ENCODE measurements at places on chromosomes 7 and 10.

DNA sequence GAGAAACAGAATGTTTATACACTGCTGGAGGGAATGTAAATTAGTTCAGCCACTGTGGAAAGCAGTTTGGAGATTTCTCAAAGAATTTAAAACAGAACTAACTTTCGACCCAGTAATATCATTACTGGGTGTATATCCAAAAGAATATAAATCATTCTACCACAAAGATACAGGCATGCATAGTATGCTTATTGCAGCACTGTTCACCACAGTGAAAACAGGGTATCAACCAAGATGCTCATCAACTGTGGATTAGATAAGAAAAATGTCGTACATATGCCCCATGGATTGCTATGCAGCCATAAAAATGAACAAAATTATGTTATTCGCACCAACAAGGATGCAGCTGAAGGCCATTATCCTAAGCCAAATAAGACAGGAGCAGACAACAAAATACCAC lies 343.1 kb upstream of the KCND2 start:
- no peak for DNase-seq

DNA sequence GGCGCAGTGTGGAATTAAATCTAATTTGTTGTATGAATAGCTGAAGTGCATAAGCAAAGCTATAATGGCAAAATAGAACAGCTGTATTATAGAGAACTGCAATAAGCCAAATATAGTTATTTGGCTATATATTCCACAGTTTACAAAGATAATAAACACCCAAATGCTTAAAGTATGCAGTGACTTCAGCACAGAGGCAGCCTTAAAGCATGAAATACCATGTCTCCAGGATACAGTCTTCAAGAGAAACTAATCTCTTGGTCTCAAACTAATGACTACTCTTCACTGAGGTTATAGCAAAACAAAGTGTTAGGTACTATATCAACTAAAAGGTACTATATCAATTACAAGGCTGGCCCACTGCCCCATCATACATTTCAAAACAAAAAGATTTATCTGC lies 48.0 kb downstream of the NT5C2 start:
- DNase-seq: no peak

GRCh38 chr7:2242541-2243429 lies 759 bp downstream of the NUDT1 start:
- DNase-seq: no peak

- DNase-seq: no peak
These were observed 30.4 kb upstream of the PPIF start for GRCh38 chr10:79316671-79317431.

GRCh38 chr10:58086763-58087150 lies 180.9 kb downstream of the IPMK start:
- DNase-seq: no peak

DNA sequence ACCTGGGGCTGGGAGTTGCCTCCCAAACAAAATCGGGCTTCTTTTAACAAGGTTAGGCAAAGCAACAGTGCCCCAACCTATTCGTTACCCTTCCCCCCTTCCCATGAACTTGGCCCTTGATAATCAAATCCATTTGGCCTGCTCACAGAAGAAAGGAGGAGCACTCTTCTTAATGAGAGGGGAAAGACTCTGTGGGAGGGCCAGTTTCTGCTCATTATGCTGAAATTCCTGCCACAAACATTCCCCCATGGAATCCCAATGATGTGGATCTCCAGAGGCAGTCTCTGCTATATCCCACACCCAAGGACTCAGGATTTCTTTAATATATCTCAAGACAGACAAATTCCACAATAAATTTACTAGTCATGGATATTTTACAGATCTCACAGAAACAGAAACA lies 43.0 kb downstream of the LSM5 start:
- no peak for DNase-seq

DNA sequence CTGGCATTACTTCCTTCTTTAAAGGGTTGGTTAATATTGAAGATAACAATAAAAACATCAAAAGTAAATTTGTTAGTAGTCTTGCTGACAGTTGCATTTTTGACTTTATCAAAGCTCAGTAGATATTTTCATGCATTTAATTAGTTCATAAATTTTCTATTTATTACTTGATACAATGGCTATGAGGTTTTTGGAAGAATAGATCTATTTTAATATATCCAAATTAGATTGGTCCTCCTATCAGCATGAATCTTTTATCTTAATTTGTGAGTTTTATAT lies 16.4 kb downstream of the COL1A2 start:
- no peak for DNase-seq

DNA sequence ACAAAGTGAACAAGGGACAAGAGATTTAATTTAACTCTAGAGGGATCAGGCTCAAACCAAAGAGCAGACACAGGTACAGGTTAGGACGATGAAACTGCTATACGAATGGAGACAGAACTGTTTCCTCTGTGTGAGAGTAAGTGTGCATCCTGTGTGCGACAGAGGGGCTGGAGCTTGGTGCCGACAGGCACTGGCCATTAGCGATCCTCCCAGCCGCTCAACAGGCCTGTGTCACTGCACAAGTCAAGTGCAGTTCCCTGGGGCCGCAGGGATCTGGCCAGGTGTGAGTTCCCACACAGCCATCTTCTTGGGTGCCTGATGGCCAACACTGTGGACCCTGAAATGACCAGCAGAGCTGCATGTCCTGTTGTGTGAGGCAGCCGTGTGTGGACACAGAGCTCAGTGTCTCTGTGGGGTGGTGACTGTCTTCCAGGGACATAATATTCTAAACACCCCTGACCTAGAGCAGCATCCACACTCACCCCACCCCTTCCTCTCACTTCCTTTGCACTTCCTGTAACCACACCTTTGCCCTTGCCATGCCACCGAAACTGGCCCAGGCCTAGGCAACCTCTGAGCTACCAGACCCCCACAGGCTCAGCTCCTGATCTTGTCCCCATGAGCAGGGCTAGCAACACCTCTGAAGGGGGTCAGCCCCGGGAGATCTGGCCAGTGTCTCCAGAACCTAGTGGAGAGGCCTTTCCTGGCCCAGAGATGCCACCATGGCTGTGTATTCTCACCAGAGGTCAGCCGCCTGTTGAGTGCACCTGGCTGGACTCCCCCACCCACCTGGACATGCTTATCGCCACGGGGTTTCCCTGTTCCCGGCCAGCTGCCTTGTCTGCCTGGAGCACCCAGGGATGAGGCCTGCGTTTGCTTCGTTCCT lies 11.7 kb upstream of the TBRG4 start:
- DNase-seq: no peak

- no peak for DNase-seq
These were observed 91.4 kb upstream of the NEBL start for GRCh38 chr10:20988357-20988983.

DNA sequence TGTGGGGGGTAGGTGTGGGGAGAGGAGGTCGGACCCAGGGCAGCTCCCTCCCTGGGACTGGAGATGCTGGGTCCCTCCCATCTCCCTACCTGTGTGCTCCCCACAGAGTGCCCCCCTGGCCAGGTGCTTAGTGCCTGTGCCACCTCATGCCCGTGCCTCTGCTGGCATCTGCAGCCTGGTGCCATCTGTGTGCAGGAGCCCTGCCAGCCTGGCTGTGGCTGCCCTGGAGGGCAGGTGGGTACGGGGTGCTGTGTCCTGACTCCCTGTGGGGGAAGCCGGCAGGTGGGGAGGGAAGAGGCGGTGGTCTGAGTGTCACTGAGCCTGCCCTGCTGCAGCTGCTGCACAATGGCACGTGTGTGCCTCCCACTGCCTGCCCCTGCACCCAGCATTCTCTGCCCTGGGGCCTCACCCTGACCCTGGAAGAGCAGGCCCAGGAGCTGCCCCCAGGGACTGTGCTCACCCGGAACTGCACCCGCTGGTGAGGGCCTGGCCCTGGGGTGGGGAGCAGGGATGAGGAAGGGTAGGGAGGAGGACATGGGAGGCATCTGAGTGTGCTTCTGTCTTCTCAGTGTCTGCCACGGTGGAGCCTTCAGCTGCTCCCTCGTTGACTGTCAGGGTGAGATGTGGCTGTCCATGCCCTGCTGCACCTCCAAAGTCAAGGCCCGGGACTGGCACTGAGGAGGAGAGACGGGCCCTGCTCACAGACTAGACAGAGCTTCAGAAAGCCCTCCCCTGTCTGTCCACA lies 11.7 kb upstream of the ZNF862 start:
- DNase-seq: no peak

GRCh38 chr10:2913474-2913873 lies 153.9 kb upstream of the PFKP start:
- no peak for DNase-seq

DNA sequence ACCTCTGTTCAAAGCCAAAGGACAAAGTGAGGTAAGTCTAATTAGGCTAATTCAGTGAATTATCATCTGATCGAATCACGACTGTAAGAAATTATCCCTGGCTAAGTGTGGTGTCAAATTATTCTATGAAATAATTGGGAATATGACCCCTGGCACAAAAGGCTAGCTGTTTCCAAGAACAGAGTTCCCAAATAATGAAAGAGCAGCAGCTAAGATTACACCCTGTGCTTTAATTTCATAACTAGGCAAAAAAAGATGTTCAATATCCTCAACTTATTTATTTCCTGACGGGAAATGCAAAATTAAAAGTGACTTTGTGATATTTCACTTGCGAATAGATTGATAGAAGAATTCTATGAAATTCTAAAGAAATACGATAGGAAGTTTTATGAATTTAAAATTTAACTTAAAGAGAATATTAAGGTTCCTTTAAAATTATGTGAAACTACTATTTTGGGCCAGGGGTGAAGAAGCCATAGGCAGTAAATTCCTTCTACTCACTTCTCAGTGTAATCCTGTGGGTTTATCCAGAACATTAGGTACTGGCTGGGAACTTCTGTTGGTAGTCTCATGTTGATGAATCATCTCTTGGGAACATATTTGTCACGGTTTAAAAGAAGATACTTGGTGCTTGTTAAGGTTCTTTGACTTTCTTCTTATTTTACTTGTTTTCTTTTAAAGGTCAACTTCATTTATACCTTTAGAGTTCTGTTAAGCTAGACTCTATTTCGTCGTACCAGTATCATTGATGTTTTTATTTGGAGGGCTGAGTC lies 148.5 kb downstream of the POLR1F start:
- no peak for DNase-seq

GRCh38 chr7:20438694-20439376 lies 108.1 kb downstream of the ITGB8 start:
- no peak for DNase-seq

- no peak for DNase-seq
These were observed 402.4 kb upstream of the LRGUK start for GRCh38 chr7:133724694-133725093.

- no peak for DNase-seq
These were observed 74.4 kb upstream of the LSM8 start for GRCh38 chr7:118109607-118110006.

- DNase-seq: no peak
These were observed 250.7 kb upstream of the BMPER start for GRCh38 chr7:33654676-33655075.

- DNase-seq: no peak
These were observed 117.5 kb downstream of the SH3PXD2A start for GRCh38 chr10:103737735-103738367.

- DNase-seq: no peak
These were observed 167.1 kb upstream of the KIAA1217 start for GRCh38 chr10:24041834-24042233.

GRCh38 chr7:93044147-93044810 lies 73.5 kb downstream of the SAMD9 start:
- no peak for DNase-seq

DNA sequence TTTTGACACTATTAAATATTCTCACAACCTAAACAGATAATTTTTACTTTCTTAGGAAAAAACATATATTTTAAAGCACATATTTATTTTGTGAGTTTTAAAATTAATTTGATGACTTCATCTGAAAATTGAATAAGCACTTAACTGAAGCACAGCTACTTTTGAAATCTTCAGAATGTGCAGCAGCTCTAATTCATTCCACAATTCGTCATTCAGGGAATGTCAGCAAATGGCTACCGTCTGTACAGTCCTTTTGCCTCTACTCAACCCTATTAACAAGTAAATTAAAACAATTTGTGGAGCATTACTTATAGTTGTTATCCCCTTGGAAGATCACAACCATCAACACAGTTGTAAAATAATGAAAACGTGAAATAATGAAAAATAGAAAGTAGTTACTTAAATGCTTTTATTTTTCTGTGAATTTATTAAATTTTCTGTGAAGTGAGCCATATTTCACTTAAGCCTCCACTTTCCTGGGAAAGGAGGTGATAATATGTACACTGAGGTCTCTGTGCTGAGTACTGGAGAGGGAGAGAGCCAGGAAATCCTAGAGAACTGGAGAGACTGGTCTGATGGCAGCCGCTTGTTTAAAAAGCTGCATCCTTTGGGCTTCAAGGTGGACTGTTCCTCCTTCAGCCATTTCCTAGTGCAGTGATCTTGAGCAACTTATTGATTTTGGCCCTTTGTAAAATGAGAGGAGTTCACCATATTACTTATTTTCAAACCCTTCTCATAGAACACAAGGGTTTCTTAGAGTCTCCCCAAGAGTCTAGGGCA lies 70.6 kb downstream of the REEP3 start:
- DNase-seq: no peak

- DNase-seq: no peak
These were observed 95.7 kb downstream of the DNAJB6 start for GRCh38 chr7:157432541-157432956.

GRCh38 chr7:2510909-2511768 lies 8.4 kb upstream of the LFNG start:
- DNase-seq: no peak

DNA sequence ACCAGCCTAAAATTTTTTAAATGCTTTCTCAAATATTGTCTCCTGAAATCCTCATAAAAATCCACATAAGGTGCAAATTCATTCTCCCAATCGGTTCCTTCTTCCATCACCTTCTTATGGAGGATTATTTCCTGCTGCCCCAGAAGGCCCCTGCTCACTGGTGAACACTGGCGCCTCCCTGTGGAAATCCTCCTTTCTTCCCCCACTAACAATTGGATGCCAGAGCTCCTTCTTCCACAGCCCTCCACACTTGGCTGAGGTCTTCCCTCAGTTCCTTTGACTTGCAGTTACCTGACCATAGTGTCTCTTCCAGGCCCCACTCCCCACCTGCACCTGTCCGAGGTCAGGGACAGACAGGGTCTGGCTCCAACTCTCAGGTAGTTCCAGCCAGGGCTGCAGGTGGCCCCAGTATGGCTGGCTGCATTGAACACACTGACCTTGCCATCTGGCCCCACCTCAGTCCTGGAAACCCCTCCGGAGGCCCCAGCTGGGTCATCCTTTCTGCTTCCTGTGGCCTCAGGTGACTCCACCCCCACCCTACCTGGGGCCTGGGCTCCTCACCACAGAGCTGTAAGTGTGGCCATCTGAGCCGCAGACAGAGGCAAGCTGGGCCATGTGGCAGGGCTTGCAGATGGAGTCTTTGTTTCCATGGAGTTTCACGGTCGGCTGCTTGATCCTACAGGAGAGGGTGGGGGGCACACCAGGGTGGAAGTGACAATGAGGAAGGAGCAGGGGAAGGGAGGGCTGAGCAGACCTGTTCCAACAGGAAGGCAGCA lies 18.4 kb downstream of the SPOCK2 start:
- DNase-seq: no peak
